ENCODE measurements at places on chromosomes 6 and 20. TPM values are rescaled to one million over a fixed set of nuclear protein-coding genes. Genes with fewer than 3 reads are reported as not detected.

The LST1 gene
- not detected for total RNA-seq

The PKHD1 gene
- not detected for total RNA-seq

The RIPOR2 gene
- total RNA-seq, result 0.22 TPM

The LTV1 gene
- 21.0 TPM for total RNA-seq

The SPO11 gene
- total RNA-seq, result not detected

The ENPP4 gene
- total RNA-seq, result 1.1 TPM

The SPAG4 gene
- 5.0 TPM for total RNA-seq

The FRK gene
- 0.44 TPM for total RNA-seq

All from placental pericyte (primary cell).